ENCODE measurements at places on chromosomes 6 and 20.

DNA sequence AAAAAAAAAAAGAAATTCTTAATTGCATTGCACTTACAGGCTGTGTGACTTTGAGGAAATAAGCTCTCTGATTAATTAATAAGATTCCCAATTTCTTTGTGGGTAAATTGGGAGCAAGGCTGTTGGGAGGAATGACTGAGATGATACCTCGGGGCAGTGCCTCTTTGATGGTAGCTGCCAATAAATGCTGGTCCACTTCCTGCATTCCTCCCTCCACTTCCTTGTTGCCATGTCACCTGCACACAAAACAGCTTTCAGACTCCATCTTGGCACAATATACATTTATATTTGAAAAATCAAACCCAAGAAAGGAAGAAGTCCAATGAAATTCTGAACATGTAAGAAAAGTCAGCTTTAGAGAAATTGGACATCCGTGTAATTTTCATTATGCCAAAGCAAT, 45.1 kb downstream of the MTHFD1L start:
- no peak for DNase-seq

DNA sequence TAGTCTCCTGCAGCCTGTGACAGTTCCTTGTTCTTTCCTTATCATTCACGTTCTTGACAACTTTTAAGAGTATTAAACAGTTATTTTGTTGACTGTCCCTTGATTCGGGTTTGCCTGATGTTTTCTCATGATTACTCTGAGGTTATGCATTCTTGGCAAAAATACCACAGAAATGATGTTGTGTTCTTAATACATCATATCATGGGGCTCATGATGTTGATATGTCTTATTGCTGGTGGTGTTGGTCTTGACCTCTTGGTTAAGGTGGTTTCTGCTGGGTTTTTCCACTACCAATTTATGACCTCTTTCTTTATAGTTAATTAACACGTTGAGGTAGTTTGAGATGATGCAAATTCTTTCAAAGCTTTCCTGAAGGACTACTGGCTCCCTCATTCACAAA, 59.1 kb downstream of the ZHX3 start:
- DNase-seq, result no peak

DNA sequence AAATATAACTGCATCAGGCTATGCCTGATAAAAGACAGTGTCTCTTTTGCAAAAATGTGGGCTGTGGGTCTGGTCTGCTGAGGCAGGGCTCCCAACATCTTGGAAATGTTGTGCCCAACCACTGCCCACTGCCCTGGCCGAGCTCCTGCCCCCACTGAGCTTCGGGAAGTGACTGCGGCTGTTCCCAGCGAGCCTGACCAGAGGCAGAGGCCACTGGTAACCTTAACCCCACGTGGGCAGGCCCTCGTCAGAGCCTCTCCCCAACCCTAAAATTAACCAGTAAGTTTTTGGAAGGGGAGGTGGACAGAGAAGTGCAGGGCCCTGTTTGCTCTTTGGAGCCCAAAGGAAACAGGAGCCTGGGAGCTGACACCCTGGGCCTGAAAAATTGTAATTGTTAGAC, 225.9 kb downstream of the MAFB start:
- no peak for DNase-seq

- no peak for DNase-seq
These were observed 49.1 kb downstream of the MAP7 start for GRCh38 chr6:136501096-136501495.

DNA sequence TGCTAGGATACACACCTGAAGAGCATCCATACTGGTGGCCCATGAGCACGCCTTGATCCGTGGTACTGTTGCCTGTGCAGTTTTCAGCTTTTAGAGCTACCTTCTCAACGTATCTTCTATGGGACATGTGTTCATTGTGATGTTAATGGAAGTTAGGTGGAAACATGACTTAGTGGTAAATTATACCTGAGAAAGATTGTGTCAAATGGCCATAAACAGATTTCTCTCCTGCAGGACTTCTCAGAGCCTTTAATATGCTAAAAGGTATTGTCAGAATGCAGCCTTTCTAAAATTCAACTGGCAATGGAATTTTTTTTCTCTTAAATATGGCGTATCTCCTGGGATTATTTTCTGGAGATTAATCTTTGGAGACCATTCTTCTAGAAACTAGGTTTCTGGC, 148.5 kb downstream of the CDC5L start:
- no peak for DNase-seq

- DNase-seq, result peak; percentile 42
These were observed 290.3 kb upstream of the STXBP5 start for GRCh38 chr6:146913842-146914488.

DNA sequence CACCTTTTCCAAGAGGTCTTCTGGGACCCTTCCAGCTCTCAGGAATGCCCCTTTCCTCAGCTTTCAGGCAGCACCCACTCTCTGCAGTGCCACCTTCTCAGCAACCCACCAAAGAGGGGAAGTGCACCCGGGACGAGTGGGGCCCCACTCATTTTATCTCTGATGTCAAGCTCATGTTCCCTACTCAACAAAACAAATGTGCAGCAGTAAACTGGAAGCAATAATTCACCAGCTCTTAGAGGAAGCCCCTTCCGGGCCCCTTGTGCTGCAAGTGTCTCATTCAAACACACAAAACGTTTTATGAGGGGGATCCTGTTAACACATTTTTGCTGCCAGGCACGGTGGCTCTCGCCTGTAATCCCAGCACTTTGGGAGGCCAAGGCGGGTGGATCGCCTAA, 13.6 kb downstream of the GFOD1 start:
- no peak for DNase-seq

DNA sequence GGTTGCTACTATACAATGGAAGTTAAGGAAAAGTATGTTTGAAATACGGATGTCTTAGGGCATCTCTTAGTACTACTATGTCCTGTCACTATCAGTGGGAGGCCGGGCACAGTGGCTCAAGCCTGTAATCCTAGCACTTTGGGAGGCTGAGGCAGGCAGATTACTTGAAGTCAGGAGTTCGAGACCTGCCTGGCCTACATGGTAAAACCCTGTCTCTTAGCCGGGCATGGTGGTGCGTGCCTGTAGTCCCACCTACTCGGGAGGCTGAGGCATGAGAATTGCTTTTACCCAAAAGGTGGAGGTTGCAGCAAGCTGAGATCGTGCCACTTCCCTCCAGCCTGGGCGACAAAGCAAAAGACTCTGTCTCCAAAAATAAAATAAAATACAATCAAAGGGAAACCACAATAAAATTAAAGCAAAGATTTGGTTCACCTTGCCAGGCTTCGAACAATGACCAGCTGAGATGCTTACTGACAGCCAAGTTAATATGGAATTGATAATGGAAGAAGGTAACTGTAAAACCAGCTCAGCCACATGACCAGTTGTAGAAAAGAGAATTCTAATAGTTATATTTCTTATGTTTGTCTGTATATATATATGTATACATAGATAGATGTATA, 6.5 kb downstream of the CD24 start:
- DNase-seq, result no peak

GRCh38 chr6:148724428-148724827, 22.4 kb upstream of the UST start:
- DNase-seq, result no peak

DNA sequence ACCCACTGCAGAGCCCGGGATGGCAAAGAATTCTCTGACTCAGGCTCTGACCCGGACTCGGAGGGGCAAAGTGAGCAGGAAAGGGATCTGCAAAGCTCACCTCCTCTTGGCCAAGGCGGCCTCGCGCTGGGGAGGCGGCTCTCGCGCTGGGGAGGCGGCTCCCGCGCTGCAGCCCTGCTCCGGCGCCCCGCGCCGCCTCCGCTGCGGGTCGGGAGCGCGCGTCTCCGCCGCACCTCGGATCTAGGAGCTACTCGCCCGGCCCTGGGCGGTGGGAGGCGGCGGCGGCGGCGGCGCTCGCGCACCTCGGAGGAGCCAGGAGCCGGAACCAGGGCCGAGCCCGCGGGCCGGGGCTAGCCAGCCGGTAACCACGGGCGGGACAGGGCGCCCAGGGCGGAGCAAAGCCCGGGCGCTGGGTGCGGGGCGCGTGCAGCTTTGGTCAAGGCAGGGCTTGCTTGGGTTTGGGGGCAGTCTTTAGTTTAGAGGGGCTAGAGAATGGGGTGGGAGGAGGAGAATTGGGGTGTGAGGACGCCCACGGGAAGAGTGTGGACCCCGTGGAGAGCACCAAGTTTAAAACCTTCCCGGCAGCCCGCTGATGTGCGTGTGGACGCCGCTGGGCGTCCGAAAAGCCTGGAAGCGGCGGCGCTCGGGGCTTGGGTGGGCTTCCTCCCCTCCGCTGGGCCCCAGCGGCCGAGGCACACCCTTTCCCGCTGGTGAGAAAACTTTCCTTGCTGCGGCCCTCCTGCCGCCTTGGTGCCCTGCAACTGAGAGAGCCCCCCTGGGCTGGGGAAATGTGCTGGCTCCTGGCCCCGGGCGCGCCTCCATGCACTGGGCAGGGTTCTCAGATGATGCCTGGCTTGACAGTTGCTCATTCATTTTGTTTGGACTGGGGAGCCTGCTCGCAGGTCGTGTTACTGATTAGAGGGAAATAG, at the start of gene MRAP2:
Gene MRAP2, plus strand, starts transcription at position 250 of the 929 bp plus-strand sequence. CDS start 21,547 bp downstream, outside the sequence.
- no peak for DNase-seq

Data from hippocampal formation (tissue), 2 donors.